ENCODE measurements at places on chromosomes 16 and 17.
A peak's percentile ranks its signal among the peaks of the same experiment; 100 is the strongest.

- H3K4me1 ChIP-seq, result no peaks in the 10 kb centered on the region
- peaks cover 4% of the 10 kb centered on the region for H3K36me3 ChIP-seq
- H3K4me3 ChIP-seq, result no peak overlapping the region
- DNase-seq, result no peak
Observed at GRCh38 chr17:63768433-63768832, 5.0 kb downstream of the CCDC47 start.

- no peak overlapping the region for H3K4me3 ChIP-seq
- H3K27me3 ChIP-seq, result no peaks in the 10 kb centered on the region
- peak overlapping the region; percentile 6 for H3K27ac ChIP-seq
- peaks cover 16% of the 10 kb centered on the region for H3K4me1 ChIP-seq
- peaks cover 70% of the 10 kb centered on the region for H3K36me3 ChIP-seq
- DNase-seq, result no peak
Observed at GRCh38 chr17:28907709-28908475, 5.0 kb upstream of the DHRS13 start.

GRCh38 chr17:81682565-81683207 is 911 bp downstream of the ARL16 start:
- H3K27ac ChIP-seq, result peak overlapping the region; percentile 64
- H3K4me1 ChIP-seq, result peaks cover 13% of the 10 kb centered on the region
- peak overlapping the region; percentile 81 for H3K4me3 ChIP-seq
- no peaks in the 10 kb centered on the region for H3K27me3 ChIP-seq

GRCh38 chr16:64391063-64391600 is 730.7 kb downstream of the CDH11 start:
- no peaks in the 10 kb centered on the region for H3K36me3 ChIP-seq
- H3K27me3 ChIP-seq, result no peaks in the 10 kb centered on the region
- no peak overlapping the region for H3K4me3 ChIP-seq
- H3K27ac ChIP-seq, result no peak overlapping the region
- DNase-seq, result no peak

- no peak for DNase-seq
- H3K27me3 ChIP-seq, result no peaks in the 10 kb centered on the region
- H3K27ac ChIP-seq, result no peak overlapping the region
- H3K4me1 ChIP-seq, result no peaks in the 10 kb centered on the region
- H3K4me3 ChIP-seq, result no peak overlapping the region
Observed at GRCh38 chr17:6340708-6341107, 94.2 kb downstream of the AIPL1 start.

DNA sequence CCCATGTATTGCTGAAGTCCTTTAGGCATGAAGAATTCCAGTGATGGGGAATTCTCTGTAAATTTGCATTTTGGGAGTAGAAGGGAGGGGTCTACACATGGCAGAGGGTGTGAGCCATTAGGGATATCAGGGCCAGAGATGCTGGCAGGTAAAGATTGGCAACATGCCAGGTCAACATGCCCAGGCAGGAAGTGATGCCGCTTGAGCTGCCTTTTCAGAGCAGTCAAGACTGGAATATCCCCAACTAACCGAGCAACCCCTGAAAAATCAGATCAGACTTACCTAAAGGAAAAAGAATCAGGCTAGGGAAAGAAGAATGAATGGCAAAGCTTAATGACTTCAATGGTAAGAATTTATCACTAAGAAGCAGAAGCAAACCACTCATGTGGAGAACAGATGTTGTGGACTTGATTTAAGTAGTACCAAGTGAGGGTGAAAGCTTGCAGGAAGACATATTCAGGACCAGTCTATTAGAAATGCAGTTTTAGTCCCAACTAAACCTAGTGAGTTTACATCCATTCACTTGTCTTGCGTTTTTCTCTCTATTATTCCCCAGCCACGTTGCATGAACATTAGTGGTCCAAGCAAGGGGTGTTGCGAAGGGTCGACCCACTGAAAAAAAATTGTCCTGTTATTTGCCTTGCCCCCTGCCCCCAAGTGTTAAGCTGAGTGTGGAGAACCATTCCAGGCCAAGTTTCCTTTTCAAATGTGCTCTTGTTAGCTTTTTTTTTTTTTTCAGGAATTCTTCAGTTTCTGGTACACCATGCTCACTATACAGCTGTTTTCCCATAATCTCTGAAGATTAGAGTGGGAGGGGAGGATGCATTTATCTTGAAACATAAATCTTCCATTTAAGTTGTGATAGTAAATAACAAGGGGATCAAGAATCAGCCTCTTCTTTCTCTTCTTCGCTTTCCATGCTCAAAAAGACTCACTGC is 105.2 kb downstream of the ABCA8 start:
- H3K4me3 ChIP-seq, result no peak overlapping the region
- no peak overlapping the region for H3K27ac ChIP-seq
- no peaks in the 10 kb centered on the region for H3K4me1 ChIP-seq

GRCh38 chr16:9378876-9379275 is 287.4 kb downstream of the HAPSTR1 start:
- no peak overlapping the region for H3K27ac ChIP-seq
- no peak for DNase-seq
- H3K27me3 ChIP-seq, result no peaks in the 10 kb centered on the region
- no peaks in the 10 kb centered on the region for H3K4me1 ChIP-seq
- no peaks in the 10 kb centered on the region for H3K36me3 ChIP-seq

- no peaks in the 10 kb centered on the region for H3K4me1 ChIP-seq
- H3K4me3 ChIP-seq, result no peak overlapping the region
- no peak overlapping the region for H3K27ac ChIP-seq
- H3K36me3 ChIP-seq, result no peaks in the 10 kb centered on the region
- H3K27me3 ChIP-seq, result no peaks in the 10 kb centered on the region
Observed at GRCh38 chr16:53445534-53445933, 11.3 kb downstream of the RBL2 start.

DNA sequence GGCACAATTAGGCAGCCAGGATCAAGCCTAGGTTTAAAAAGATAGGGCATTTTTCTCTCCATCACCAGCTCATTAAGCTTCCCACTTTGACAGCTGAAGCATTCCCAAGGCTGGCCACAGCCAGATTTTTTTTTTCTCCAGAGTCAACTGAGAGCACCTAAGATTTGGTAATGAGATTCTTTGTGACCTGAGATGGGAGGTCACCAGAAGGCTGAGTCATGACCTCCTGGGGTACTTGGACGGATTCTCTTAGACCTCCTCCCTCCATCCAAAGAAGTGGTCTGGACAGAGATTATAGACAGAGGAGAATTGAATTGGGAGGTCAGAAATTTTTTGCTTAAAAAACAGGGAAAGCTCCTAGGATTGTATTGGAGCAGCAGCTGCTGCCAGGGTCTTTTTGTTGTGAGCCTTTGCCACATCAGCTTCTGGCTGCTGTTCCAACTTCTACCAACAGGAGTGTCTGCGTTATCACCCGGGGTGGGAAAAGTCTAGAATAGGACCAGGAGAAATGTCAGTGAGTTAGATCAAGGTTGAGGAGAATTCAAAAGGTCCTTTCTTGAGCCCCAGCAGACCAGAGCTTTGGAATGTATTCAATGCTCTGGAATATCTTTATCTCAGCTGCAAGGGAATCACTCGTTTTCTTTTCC is 221.2 kb upstream of the N4BP1 start:
- no peak for DNase-seq
- H3K4me3 ChIP-seq, result no peak overlapping the region
- H3K36me3 ChIP-seq, result no peaks in the 10 kb centered on the region
- no peaks in the 10 kb centered on the region for H3K27me3 ChIP-seq
- H3K27ac ChIP-seq, result no peak overlapping the region
- no peaks in the 10 kb centered on the region for H3K4me1 ChIP-seq
